ENCODE measurements at places on chromosomes 7 and 10.

DNA sequence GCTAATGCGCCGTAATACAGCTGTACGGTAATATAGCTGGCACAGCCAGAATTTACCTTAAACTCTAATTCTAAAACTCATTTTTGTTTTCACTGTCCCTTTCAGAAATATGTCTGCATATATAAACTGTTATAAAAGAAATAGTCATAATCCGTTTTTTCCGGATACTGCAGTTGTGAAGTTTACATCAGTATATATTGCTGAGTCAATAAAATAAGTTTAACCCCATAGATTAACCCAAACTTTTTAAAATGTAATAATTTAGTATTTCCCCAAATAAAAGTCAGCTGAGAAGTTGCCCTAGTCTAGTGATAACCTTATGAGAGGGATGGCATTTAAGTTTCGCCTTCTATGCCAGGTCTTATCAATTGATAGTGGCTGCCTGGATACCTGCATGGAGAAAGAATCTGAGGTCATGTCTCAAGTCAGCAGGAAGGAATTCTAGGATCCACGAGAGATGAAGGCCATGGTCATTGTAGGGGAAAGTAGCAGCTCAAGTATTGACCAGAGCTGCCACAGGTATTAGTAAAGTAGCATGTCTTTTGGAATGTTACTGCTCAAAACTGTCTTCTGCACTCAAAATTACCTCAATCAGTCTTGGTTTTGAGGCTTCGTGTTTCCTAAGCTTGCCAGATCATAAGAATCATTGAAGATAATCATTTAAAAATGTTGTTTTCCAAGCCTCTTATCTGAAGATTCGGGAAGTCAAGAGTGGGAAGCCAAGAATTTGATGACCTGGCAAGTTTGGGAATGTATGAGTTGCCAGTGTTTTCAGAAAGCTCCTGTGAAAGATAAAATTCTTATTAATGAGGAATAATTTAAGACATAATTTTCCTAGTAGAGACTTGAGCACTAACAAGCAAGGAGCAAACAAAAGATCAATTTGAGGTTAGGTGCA, 10.8 kb downstream of the PRPS1L1 start:
- DNase-seq: no peak

- DNase-seq: no peak
These were observed 73.3 kb downstream of the TAF3 start for GRCh38 chr10:7891634-7892033.

DNA sequence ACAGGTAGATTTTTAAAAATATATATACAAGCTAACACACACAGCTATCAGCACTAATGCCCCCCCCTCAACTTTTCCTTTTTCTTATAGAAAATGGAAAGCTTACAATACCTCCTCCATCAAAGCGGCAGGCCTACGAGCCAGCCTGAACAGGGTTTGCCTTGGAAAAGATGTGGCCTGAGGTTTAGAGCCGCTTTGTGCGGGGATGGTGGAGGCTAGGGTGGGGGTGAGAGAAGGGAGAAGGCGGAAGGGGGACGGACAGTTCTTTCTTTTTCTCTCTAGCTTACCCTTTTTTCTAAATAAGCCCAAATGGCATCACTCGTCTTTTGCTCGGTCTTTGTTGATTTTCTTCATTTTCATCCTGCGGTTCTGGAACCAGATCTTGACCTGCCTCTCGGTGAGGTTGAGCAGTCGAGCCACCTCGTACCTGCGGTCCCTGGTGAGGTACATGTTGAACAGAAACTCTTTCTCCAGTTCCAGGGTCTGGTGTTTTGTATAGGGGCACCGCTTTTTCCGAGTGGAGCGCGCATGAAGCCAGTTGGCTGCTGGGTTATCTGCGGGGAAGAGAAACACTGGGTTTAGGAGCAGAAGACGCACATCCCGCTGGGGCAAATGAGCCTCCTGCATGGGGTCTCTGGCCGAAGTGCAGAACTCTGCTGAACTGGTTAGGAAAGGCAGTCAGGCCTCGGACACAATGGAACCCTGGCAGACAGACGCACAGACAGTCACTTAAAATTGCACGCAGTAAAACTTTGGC, 1.9 kb downstream of the HOXA9 start:
- DNase-seq: no peak

GRCh38 chr10:117004227-117005025, 561 bp downstream of the SHTN1 start:
- DNase-seq: peak; percentile 60

DNA sequence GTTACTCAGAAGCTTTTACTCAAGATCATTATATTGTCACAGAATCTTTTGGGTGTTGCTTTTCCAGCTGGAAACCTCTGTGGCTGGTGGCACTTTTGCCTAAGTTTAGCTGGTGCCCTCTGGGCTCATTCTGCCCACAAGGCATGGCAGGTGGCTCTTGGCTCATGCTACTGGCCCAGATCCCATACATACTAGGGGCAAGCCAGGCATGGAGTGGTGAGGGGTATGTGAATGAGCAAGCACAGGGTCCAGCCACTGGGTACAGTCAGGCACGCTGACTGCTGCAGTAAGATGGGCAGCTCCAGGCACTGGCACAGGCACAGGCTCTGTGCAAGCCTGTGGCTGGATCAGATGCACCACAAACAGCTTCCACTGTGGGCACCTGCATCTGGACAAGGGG, 375.0 kb upstream of the SEMA3C start:
- DNase-seq: no peak

- DNase-seq: no peak
These were observed 36.6 kb downstream of the TCF7L2 start for GRCh38 chr10:112986544-112987190.

DNA sequence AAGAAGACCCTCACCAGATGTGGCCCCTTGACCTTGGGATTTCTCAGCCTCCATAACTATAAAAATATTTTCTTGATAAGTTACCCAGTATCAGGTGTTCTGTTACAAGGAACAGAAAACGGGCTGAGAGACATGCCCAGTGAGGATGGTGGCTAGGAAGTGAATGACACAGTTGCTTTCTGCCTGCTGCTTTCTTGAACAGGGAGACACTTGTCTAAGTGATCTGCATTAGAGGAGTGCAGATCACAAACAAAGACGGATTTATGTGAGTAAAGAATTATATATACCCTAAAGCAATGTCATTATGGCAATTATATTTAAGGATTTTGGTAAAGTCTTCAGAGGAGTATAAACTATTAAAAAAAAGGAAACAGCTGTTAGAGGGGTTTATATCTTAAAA, 169.2 kb upstream of the AHR start:
- no peak for DNase-seq

DNA sequence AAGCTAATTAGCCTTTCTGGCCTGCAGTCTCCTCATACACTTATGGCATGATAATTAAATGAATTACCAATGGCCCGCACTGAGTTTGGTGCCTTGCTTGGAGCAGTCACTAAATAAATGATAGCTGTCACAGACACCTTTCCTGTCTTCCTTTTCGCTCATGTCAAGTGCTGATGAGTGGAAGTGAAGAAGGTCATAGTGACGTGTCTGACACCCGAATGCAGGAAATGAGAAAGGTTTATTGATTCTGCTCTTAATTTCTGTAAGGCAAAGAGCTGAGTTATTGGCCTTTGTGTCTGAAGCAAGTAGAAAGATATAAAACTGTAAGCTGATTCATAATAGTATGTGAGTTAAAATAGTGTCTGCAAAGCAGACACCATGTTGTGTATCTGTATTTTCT, 13.2 kb upstream of the ESYT2 start:
- DNase-seq: no peak

DNA sequence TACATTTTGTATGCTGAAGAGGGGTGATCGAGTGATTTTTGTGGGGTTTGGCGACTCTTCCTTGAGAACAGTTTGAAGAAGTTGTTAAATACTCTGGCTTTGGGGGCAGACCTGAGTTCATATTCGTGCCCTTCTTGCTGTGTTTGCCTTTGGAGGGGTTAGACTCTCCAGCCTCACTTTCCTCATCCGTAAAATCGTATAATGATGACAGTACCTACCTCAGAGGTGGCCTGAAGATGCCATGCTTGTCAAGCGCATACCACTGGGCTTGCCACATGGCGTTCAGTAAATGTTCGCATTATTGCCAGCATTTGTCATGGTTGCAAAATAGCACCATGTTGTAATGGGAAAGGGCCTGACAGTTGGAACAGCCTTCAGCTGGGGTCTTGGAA, 1.3 kb downstream of the STK17A start:
- no peak for DNase-seq

DNA sequence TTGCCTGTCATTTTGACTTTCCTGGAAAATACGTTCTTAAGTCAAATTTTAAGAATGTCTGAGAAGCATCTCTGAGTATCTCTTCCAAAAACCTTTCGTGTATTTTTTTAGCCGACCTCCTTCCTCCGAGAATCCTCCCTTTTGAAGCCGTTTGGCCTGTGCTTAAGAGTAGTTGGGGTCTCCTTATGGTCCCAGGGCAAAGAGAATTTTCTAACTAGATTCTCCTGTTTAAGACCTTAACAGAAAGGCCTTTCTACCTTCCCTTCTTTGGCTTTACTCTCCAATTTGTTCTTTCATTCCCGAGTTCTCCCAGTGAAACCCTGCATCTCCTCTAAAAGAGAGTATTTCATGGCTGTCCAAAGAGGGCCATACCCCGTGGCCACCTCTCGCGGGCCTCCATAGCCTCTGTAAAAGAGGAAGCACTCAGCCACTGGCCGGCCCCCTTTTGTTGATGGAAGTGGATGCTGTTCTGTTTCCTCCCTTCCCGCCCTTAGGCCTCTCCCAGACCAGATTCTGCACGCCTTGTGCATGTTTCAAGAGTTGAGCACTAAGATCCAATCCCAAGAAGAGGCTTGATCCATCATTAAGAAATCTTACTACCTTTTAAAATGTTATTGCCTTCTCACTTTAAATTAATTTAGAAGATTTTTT, 6.6 kb upstream of the FEZF1 start:
- DNase-seq: no peak

- no peak for DNase-seq
These were observed 19.5 kb upstream of the CARD11 start for GRCh38 chr7:3063016-3063753.

DNA sequence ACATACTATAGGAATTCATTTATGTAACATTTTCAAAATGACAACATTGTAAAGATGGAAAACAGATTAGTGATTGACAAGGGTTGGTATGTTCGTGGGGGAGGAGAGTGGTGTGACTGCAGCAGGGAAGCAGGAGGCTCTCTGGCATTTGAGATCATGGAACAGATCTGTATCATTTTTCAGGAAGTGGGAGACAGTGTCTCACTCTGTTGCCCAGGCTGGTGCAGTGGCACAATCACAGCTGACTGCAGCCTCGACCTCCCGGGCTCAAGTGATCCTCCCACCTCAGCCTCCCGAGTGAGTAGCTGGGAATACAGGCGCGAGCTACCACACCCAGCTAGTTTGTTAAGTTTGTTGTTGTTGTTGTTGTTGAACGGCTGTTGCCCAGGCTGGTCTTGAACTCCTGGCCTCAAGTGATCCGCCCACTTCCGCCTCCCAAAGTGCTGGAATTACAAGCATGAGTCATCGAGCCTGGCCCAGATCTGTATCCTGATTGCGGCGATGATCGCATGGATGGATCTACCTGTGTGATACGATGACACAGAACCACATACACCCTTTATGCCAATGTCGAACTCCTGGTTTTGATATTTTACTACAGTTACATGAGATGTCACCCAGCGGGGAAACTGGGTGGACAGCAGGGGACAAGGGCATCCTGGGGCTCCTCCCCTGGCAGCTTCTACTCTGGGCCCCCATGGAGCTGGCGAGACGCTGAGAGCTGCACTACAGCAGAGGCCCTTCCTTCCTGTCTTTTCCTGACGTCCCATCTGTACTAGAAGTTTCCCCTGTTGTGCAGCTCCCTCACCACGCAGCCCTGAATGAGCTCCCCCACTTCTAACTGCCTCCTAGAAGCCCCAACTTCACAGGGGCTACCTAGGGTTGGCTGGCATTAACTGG, 12.3 kb upstream of the CYTH3 start:
- no peak for DNase-seq

DNA sequence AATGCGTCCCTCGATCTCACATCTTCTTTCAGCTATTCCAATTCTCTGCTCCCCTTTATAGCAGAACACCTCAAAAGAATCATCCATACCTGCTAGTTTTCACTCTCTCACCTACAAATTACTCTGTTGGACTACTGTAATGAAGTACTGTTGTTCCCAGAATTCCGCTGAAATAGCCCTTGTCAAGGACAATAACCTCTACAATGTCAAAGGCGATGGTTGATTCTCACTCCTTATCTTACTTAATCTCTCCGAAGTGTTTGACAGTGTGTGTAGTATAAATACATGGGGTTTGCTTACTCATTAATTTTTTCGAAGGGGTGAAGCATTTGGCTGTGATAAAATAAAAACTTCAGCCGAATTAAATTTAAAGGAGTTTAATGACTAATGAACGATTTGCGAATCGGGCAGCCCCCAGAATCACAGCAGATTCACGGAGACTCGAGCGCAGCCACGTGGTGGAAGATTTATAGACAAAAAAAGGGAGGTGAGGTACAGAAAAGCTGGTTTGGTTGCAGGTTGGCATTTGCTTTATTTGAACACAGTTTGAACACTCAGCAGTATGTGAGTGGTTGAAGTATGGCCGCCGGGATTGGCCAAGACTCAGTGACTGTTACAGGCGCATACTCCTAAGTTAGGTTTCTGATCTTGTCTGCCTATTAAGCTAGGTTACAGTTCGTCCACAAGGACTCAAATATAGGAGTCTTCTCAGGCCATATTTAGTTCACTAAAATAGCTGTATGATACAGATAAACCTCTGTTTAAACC, 29.8 kb downstream of the SYPL1 start:
- DNase-seq: no peak

DNA sequence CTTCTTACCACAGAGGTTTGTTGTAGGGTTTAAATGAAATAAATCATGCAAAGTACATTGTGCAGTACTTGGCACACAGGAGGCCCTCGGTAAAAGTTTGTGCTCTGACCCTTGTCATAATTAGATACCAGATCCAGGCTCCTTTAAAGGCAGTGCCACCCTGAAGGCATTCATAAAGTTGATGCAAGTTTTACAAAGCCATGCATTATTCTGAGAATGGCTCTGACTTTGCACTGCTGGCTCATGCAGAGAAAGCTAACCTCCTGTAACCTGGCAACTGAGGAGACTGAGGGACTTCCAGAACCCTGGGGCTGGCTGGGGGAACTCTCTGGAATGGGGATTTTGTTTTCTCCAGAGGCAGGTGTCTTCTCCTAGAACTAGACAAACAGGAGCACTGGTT, 570.9 kb downstream of the CCSER2 start:
- no peak for DNase-seq

DNA sequence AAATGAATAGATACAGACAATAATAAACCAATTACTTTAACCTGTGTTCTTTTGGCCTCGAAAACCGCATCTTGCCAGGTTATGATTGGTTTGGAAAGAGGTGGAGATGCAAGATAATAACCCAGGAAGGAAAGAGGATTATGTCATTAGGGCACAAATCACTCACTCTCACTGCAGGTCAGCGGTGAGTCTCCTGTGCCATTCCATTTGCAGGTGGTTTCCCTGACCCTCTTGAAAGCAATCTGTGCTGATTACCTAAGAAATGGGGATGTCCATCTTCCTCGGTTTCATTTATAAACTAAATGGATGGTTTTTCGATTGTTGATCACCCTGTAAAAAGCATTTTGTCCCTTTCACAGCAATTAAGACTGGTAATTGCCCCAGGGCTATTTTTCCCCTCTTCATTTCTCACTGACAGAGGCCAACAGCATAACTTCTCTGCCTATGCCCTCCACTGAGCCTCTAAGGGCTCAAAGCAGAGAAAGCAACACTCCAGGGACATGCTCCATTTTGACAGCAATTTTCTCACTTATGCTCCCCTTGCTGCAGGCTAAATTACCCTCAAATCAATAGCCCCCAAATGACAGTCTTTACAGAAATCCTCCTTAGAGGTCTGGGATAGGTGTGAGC, 257.5 kb downstream of the IPMK start:
- DNase-seq: no peak

- DNase-seq: no peak
These were observed 276.2 kb upstream of the SEMA3C start for GRCh38 chr7:81195033-81195432.

Measured in breast epithelium (tissue), 4 donors.